Stimulated activated naive CD8-positive, alpha-beta T cell treated with anti-CD3 and anti-CD28 coated beads, Interleukin-15, Interleukin-2, amounts not matched to agents 100 U/mL and 50 U/mL, for 24 hours (primary cell): ENCODE measurements at places on chromosomes 1 and 21.

DNA sequence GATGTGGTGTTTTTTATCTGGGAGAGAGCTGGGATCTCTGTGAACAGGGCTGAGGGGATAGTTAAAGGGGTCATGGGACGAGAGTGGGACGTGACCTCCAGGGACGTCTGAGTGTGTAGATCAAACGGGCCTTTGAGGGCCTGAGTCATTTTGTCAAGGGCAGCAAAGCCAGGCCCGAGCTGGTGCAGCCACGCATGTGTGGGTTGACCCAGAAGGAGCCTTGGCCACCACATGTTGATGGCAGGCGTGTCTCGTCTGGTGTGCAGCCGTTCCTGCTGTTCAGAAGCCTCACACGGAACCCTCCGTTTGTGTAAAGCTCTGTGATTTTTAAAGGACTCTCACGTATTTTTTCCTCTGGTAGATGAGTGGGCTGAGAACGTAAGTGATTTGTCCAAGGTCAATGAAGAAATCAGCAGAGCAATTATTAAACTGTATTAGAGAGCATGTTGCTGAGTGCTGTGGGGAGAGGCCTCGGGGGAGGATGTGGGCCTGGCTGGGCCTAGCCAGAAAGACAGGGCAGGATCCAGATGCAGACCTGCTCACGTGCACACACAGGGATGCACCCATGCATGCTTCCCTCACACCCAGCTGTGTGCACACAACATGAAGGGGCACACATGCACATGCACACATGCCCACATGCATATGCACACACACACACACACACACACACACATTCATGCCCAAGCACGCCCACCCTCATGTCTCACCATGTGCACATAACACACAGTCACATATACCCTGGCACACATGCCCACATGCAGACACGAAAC is 89.8 kb downstream of the AJAP1 start:
- no peak for DNase-seq

DNA sequence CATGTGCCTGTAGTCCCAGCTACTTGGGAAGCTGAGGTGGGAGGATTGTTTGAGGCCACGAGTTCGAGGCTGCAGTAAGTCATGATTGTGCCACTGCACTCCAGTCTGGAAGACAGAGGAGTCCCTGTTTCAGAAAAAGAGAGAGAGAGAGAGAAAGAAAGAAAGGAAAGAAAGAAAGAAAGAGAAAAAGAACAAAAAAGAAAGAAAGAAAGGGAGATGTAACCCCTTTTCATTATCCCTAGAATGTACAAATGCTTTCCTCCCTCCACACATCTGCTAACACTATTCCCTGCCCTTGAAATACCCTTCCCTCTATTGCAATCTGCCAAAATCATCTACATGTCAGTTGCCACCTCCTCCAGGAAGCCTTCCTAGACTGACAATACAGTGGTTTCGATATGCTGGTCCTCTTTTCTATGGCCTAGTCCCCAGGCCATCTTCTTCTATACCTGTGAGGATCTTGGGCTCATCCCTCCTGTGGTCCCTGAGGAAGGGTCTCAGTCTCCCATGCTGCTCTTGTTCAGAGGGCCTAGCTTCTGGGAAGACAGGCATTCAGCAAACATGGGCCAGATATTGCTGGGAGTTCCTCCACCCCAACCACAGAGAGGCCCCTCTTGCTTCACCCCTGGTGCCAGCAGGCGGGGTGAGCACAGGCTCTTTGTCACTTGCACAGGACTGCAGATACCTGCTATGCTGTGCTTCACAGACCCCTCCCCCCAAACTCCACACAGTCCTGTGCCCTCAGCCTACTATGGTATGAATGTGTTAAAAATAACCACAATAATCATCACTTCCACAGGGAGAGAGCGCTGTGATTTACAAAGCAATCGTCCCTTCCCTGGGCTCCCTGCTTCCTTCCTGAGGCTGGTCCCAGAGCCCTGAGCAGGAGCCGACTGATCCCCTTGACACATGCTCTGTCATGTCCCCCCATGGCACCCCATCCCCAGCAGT is 14.1 kb downstream of the ADGRB2 start:
- no peak for DNase-seq

DNA sequence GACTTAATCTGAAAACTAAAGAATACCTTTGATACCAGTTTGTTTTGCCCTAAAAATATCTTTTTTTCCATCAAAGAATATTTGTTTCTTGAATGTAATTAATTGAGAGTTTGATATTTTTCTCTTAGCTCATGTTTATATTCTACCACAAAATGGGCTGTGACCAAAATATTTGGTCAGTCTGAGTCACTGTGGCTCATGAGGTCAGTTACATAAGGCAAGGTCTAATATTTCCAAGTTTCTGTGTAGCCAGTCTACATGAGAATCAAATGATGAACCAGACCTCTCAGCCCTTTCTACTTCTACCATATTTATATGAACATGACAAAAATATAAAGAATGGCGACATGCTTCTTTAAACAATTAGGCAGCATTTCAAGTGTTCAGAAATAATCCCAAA is 83.0 kb upstream of the IVNS1ABP start:
- no peak for DNase-seq

GRCh38 chr1:84724128-84724860 is 34.0 kb upstream of the SSX2IP start:
- DNase-seq: peak; percentile 65

DNA sequence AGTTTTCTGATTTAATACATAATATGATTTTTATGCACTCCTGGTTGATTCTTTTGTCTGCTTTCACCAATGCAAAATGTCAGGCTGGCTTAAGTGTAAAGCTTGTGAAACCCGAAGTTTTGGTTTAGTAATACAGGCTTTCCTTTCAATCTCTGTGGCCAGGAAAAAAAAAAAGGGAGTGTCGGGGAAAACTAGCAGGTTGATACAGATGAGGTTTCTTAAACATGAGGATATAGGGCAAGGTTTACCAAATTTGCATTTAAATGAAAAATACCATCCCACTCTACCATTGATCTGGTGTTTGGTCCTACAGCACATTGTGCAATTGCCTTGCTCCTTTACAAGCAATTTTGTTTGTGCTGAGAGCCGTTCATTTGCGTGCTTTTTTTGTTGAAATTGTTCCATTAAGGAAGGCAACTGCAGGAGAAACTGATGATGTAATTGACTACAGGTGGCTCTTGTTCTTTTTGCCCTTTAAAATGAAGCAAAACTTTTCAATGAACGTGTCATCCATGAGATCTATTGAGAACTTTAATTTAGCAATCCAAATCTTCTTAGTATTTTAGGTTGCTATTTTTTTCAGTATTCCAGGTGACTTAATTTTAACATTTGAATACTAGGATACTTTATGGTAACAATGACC is 22.7 kb downstream of the CLIC6 start:
- no peak for DNase-seq

DNA sequence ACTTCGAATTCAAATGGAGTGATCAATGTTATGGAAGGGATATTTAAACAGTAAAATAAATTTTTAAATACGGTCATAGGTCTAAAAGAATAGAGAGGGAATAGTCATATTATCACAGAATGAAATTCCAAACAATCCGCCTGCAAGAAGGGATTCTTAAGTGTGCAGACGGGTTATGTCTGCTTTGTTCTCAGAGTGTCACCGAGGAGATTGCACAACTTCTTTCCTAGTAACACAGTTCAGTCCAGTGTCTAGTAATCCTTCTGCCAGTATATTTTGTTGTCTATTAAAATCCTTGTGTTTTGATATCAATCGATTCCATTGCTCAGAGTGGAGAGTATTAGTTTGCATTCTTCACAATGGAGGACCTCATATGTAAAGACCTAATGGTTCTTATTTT is 48.4 kb downstream of the LRRC53 start:
- no peak for DNase-seq

- no peak for DNase-seq
Observed at GRCh38 chr1:74465193-74465681, 47.2 kb downstream of the LRRC53 start.
